ENCODE measurements at places on chromosomes 6 and 20. TPM values are rescaled to one million over a fixed set of nuclear protein-coding genes. Genes with fewer than 3 reads are reported as not detected.

DNA sequence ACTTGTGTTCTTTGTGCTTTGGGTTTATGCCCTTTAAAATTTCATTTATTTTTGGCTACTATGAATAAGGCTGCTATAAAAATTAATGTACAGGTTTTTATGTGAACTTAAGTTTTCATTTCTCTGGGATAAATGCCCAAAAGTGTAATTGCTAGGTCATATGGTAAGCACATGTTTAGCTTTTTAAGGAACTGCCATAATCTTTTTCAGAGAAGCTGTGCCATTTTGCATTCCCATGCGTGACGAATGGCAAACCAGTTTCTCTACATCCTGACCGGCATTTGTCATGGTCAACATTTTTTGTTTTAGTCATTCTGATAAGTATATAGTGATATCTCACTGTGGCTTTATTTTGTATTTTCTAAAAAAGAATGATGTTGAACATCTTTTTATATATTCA, 236.0 kb upstream of the SGK1 start:
- DNase-seq = no peak

DNA sequence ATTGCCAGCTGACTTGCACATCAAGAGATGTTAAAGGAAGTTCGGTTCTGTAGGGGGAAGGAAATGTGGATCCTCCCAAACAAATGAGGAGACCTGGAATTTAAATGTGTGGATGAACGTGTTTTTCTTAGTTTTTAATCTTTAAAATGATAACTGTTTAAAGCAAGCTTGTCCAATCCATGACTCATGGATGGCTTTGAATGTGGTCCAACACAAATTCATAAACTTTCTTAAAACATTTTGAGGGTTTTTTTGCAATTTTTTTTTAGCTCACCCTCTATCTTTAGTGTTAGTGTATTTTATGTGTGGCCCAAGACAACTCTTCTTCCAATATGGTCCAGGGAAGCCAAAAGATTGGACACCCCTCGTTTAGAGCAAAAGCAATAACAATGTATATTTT, 12.6 kb downstream of the TUBB2B start:
- no peak for DNase-seq

DNA sequence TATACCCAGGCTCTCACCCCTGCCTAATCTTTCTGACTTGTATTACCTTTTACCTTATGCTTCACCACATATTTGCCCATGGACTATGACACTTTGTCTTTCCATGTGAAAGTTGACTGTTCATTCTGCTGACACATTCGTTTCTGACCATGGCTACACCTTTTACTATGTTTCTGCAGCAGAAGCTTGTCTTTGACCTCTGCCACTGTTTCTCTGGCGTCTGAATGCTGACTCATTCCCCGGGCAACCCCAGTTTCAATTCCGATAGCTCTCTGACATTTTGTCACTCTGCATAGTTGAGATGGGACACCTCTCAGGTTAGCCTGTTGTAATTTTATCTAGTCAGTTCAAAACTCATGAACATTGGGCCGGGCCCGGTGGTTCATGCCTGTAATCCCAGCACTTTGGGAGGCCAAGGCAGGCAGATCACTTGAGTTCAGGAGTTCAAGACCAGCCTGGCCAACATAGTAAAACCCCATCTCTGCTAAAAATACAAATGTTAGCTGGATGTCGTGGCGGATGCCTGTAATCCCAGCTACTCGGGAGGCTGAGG, 50.7 kb downstream of the SLC26A8 start:
- no peak for DNase-seq

DNA sequence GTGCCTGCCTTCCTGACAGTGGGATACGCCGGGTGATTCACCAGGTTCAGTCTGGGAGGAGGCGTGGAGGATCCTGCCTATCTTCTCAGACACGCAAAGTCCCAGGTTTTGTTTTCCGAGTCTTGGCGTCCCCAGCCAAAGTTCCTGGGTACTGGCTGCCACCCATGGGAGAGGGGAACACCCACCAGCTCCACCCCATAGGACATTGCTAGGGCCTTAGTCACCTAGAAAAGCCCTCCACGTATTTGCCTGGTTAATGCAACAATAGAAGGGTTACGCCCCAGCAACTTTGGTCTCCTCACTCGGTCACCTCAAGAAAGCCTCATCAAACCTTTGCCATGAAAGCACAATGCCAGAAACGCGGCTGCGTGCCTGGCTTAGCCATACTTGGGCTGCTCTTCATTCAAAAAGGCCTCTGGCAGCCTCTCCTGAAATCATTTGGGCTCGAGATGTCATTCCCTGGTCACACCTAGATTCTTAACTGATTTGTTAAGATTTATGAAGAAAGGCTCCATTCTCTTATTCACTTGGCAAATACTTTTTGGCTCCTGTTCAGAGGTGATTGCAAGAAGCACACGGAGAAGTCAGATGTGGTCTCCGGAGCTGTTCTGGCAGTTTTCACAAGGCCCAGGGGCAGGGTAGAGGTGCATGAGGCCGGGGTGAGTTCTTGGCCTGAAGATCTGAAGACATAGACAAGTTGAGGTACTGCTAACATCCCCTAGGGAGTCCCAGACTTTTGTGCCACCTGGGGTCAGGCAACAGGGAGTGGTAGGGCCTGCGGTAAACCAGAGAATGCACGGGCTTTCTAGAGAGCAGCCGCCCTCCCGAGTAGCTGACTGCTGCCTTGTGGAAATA, 35.5 kb upstream of the ZNF133 start:
- DNase-seq = no peak

GRCh38 chr6:153231048-153231646, 100.1 kb upstream of the RGS17 start:
- DNase-seq = no peak

GRCh38 chr6:9710574-9710973, 704.3 kb downstream of the TFAP2A start:
- DNase-seq = no peak

GRCh38 chr6:146857180-146857979, 258.6 kb downstream of the ADGB start:
- DNase-seq = peak; percentile 90

GRCh38 chr6:80608881-80609280, 502.4 kb downstream of the BCKDHB start:
- DNase-seq = no peak

GRCh38 chr6:18405477-18406293, 18.5 kb downstream of the RNF144B start:
- DNase-seq = no peak

DNA sequence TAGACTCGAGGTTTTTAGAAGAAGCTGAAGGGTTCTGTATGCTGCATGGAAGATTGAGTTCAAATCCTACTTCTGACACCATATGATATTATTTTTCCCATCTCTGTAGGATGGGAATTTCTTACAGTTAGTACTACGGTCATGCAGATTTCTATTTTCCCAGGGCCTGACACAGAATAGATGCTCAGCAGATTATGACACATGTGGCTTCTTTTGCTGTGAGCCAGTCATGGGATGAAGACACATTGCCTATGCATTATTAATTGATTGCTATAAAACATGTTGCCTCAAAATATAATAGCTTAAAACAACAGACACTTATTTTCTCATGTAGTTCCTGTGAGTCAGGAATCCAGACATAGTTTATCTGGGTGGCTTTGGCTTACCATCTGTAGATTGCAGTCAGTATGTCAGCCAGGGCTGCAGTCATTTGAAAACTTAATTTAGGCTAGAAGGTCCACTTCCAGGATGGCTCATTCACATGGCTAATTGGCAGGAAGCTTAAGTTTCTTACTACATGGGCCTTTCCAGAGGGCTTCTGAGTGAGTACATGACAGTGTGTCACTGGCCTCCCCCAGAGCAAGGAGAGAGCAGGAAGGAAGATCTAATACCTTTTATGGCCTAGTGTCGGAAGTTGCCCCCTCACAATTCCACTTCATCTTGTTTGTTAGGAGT, 29.5 kb downstream of the TOP1 start:
- no peak for DNase-seq

DNA sequence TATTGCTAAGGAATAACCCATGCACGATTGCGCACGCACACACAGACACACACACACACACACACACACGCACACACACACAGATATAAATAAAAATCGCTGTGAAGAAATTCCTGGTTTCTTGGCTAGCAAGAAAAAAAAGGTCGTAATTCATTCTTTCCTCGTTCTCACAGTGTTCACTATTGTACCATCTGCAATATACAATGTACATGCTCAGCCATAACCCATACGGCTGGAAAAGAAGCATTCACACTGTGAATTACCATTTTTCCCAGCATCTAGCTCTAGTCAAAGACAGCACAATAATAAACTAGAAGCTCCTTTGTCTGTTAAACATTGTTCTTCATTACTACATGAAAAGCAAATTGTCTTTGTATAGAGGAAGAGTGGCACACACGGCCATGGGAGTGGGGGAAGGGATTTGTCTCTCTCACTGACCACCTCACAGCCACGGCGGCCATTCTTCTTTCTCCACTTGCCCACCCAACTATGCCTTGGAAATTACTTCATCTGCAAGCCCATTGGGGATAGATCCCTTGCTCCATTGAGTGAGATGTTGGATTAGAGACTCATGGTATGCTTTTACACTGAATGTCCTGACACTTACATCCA, 115.3 kb upstream of the ID4 start:
- DNase-seq = no peak

DNA sequence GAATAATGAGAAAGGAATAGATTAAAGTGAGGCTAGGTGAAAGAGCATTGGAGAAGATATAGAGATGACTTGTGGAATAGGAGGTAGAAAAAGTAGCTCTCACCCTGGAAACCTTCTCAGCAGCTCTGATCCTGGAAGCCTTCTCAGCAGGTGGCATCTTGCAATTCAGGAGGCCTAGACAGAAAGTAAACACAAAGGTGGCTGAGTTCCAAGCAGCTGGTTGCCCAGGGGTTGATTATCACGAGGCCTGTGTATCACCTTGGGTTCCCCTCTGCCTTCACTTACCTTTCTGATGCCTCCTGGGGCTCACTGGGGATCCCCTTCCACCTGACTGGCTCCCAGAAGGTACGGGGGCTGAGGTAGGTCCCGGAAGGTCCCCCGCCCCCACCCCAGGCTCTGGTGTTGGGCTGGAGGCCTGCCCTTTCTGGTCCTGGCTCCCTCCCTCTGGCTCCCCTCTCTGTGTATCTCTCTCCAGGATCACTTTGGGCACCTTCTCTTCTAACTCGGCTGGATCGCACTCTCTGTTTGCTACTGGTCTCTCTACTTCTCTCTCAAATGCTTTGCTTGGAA, 9.7 kb downstream of the MDC1 start:
- DNase-seq = no peak

TUBB2B gene
- total RNA-seq = 2.0 TPM

CDKAL1 gene
- total RNA-seq = 21.3 TPM

ZSWIM1 gene
- total RNA-seq = 7.7 TPM

COL21A1 gene
- total RNA-seq = 2.9 TPM

BPI gene
- total RNA-seq = 0.45 TPM

MUC22 gene
- total RNA-seq = not detected

C6orf15 gene
- not detected for total RNA-seq

GGT7 gene
- total RNA-seq = 19.5 TPM

GPSM3 gene
- 3.5 TPM for total RNA-seq
